ENCODE measurements at places on chromosomes 13 and 19.

GRCh38 chr19:33580645-33581037 lies 41.1 kb upstream of the CHST8 start:
- no peak for DNase-seq

GRCh38 chr13:23580684-23581060 lies 10.5 kb downstream of the TNFRSF19 start:
- no peak for DNase-seq

GRCh38 chr19:50562996-50563395 lies 5.2 kb downstream of the LRRC4B start:
- DNase-seq: no peak

DNA sequence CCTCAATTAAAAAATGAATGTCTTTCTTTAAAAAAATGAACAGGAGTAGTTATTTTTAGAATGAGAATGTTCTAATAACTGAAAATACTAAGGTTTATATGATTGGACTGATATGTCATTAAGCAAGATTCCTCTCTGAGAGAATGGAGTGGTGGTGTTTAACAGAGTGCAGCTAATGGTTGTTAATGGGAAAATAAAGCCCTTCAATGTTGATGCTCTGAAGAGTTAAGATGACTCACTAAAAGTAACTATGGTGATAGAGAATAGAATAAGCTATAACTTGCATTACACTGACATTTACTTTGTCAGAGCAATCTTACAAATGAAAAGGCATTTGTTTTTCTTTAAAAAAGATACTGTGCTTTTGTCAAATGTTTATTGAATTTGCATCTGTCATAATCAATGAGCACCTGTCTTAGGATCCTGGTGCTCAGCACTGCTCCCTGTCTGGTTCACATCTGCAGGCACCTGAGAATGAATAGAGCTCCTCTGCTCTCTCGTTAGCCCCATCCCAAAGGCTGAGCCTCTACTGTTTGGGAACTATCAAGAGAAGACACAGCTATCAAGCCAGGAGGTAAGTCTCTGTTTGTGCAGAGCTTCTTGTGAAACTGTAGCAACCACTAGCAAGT lies 15.1 kb downstream of the PABPC3 start:
- no peak for DNase-seq

GRCh38 chr13:41462427-41462826 lies 5.1 kb downstream of the RGCC start:
- DNase-seq: no peak

GRCh38 chr19:12987781-12988180 lies 7.5 kb upstream of the NFIX start:
- DNase-seq: no peak

- no peak for DNase-seq
Observed at GRCh38 chr13:79297128-79297527, 108.9 kb downstream of the RBM26 start.

DNA sequence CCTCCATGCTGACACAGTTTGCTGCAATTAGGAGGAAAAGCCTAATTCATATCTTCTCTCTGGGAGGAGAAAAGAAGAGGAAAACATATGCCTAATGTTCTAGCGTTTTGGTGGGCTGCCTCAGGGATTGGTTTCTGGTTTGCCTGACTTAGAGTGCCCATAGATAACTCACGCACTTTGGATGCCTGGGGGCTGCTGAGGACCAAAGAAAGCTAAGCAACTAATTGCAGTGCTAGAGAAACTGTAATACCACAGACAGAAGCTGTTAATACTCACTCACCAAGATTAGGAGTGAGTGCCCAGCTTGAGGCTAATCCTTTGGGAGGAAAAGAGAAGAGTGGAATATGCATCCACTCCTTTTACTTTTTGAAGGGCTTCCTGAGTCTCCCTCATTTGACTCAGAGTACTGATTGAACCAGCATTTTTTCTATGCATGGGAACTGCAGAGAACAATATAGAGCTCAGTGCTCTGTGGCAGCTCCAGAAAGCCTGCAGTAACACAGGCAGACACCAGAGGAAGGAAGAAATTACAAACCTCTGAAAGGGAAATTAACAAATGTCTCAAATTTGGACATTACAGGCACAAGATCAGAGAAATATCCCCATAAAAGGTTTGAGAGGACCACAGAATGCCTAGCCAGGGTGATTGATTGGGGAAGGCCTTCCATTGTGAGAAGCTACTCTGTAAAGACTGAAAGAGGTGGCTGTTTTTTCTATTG lies 666.4 kb downstream of the OLFM4 start:
- no peak for DNase-seq

DNA sequence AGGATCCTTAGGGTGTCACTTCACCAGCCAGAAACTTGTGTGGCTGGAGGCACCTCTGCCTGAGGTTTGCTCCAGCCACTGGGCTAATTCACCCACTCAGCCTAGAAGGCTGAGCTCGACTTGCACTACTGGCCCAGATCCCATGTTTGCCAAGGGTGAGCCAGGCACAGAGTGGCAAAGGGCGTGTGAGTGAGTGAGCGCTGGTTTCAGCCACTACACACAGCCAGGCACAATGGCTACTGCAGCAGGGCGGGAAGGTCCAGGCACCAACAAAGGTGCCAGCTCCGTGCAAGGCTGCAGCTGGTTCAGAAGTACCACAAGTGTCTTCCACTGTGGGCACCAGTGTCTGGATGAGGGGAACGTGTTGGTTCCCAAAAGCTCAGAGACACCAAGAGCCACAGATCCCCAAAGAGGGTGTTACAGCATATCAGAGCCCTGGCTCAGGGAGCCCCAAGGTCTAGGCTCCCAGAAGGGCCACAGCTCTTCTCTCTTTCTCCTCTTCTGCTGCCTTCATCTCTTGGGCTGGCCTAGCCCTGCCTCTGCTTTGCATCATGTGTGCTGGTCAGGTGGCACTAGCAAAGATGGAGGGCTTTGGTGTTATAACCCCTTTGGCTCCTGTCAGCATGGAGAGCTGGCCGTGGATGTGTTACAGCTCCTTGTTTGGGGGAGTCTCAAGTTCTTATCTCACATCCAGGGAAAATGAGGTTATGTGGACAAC lies 736.3 kb upstream of the KLHL1 start:
- no peak for DNase-seq

- no peak for DNase-seq
Observed at GRCh38 chr13:96020931-96021330, 32.3 kb downstream of the UGGT2 start.

DNA sequence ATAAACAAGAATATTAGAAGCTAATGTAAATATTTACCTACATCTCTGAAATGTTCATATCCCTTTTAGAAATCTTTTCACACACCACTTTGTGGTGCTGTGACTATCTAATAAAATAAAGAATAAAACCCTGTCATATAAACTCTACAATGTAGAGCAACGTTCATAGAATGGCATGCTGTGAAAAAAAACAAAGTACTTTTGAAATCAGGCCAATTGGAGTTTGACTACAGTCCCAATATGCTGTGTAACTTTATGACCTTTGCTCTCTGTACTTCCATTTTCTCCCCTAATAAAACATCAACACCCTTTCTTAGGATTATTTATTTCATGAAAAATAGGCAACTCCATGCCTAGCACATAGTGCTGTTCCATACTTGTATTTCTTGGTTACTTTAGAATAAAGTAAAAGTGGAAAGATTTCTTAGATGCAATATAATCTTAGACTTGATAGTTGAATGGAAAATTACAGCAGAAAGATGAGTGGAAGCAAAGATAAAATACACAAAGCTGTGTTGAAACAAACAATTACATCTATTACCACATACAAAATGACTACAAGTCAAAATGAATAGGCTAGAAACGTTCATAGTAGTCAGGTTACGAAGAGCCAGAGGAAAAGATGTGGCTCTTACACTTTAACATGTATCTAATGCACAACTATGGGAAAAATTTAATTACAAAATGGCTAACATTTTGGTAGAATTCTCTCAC lies 613.2 kb upstream of the SLITRK5 start:
- no peak for DNase-seq

DNA sequence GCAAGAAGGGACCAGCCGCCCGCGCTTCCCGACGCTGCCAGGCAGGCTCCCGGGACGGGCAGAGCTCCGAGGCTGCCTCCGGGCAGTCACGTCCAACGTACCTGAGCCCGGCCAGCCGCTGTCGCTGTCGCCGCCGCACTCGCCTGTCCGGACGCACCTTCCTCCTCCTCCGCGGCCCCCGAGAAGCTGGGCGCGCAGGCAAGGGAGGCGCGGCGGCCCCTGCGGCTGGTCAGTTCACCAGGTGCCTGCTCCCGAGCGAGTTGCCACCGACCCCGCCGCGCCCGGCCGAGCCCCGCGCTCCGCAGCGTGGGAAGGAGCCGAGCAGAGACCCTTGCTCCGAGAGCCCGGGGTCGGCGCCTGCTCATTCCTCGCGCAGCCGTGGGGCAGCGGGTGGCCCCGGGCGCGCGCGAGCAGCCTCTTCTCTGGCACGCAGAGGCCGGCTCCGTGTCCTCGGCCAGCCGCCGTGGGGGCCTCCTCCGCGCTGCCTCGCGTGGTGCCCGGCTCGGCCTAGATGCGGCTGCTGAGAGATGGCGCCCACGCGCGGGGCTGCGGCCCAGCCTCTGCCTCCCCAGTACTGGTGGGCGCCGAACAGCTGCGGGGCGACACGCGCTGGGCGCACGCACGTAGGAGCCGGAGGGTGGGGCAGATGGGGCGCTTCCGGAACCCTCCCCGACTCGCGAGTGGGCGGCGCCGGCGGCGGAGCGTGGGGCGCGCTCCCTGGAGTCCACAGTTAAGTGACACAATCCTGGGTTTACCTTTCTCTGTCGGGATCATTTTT lies 419.4 kb downstream of the UQCRFS1 start:
- DNase-seq: no peak

GRCh38 chr19:43674596-43674995 lies 4.6 kb upstream of the PLAUR start:
- DNase-seq: no peak

DNA sequence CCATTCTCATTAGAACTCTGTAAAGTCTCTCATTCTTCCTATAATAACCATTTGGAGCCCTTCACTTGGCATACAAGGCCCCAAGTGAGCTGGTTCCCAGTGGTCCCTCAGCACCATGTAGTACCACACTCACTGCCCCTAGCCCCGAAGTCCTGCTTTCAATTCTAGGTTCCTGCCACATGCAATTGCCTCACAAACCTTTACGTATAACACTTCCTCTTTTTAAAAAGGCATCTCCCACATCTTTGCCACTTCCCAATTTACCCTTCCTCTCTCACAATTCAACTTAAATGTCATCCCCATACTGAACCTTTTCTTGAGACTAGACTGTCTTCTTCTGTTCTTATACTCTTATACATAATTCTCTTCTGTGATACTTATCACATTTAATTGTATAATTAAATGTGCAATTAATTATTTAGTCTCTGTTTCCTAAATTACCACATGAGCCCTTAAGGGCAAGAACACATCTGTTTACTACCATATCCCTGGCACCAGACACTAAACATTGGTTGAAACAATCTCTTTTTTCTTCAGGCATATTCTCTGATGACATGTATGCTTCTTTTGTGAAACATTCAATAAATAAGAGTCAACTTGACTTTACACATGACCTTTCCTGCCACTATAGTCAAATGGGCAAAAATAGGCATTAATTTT lies 304.0 kb downstream of the SPRY2 start:
- DNase-seq: no peak

- DNase-seq: no peak
Observed at GRCh38 chr19:14695471-14695870, 5.6 kb downstream of the ZNF333 start.

DNA sequence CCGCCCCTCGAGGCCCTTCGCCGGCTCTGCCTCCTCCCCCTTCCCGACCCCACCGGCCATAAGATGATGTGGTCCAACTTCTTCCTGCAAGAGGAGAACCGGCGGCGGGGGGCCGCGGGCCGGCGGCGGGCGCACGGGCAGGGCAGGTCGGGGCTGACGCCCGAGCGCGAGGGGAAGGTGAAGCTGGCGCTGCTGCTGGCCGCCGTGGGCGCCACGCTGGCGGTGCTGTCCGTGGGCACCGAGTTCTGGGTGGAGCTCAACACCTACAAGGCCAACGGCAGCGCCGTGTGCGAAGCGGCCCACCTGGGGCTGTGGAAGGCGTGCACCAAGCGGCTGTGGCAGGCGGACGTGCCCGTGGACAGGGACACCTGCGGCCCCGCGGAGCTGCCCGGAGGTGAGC lies 1.4 kb downstream of the CACNG6 start:
- DNase-seq: no peak

DNA sequence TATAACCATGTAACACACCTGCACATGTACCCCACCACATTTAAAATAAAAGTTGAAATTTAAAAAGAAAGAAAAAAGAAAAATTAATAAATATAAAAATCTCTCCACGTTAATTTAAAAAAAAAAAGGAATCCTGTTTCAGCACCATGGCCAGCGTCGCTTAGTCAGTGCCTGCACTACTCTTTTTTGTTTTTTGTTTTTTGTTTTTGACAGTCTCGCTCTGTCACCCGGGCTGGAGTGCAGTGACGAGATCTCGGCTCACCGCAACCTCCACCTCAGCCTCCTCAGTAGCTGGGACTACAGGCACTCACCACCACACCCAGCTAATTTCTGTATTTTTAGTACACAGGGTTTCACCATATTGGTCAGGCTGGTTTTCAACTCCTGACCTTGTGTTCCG lies 835.9 kb downstream of the UQCRFS1 start:
- no peak for DNase-seq

GRCh38 chr19:13987101-13987890 lies 18.8 kb downstream of the RFX1 start:
- no peak for DNase-seq

- no peak for DNase-seq
Observed at GRCh38 chr13:34931572-34931971, 10.5 kb upstream of the NBEA start.

DNA sequence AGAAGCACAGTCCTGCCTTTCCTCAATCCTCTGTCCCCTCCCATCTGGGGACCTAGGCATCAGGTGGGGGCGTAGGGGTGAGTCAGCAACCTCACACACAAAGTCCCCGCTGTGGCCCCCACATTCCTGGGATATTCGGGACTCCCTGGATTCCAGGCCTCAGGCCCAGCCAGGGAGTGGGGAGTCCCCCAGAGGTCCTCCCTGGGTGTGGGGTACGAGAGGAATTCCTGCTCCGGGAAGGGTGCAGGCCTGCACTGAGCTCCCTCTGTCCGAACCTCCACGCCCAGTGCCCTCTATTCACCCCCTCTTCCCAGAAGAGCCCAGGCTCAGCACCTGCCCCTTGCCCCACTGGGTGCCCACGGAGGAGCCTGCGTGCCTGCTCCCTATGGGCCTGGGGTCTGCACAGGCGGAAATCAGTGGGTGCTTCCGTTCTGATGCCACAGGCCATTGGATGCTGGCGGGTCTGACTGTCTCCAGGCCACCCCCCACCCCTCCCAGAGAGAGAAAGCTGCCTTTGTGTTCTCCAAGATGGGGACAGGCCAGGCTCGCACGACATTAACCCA lies 3.4 kb downstream of the CADM4 start:
- DNase-seq: no peak

- no peak for DNase-seq
Observed at GRCh38 chr19:5914946-5915781, 1.1 kb downstream of the CAPS start.

DNA sequence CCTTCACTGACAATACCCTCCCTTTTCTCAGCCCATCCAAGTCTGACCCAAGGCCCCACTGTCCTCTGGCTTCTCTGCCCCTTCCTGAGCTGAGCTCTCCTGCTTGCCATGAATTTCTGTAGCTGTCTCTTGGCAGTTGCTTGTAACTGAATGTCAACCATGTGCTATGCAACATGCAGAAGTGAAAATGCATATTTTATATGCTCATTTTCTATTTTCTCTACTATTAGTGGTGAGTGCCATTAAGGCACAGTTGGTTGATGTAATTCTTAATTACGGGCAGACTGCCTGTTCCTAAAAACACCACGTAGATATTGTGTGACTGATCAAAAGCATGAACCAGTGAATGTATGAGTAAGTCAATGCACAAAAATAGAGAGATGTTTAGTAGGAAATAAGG lies 29.6 kb downstream of the TNFSF11 start:
- DNase-seq: no peak
